ENCODE measurements at places on chromosomes 2 and 18. TPM values are rescaled to one million over a fixed set of nuclear protein-coding genes. Genes with fewer than 3 reads are reported as not detected.

Gene OSR1
- total RNA-seq, result 1.3 TPM

- H3K36me3 ChIP-seq, result no peaks in the 10 kb centered on the region
- H3K4me1 ChIP-seq, result no peaks in the 10 kb centered on the region
- no peak for DNase-seq
- no peaks in the 10 kb centered on the region for H3K27me3 ChIP-seq
- no peak overlapping the region for H3K27ac ChIP-seq
These were observed 53.8 kb downstream of the CABLES1 start for GRCh38 chr18:23189099-23189498.

Gene OSBPL6
- total RNA-seq, result 26.2 TPM

DNA sequence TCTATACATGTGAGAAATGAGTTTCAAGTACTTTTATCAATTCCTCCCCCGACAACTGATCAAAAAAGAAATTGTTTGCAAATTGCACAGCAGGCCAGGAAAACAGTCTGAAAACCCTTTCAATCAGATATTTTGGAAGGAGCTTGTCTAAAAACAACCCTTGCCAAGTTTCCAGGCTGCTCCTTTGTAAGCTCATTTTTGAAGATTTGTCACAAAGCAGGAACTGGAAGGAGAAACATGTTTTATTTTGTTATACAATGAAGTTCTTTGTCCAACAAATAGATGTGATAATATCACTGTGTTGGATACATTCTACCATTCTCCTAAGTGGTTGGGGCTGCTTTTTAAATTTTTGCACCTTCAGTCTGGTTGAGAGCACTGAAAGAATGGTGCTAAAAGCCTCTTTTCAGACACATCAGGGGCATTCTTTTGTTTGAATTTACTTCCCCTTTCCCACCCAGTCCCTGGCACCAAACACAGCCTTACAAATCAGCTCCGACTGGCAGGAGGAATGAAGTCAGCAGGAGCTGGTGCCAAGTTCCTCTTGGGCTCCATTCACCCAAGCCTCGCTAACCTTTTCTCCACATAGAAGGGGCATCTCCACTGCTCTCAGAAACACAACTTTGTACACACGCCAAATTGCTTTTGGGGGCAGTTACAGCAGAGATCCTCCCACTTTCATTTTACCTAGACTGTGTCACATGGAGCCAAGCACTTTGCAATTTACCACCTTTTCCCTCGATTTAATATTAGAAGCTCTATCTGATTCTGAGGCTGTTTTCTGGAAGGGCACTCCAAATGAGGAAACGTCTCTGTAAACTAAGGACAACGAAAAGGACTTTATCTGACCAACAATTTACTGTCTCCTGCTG lies 88.0 kb downstream of the C1D start:
- no peak for DNase-seq
- no peaks in the 10 kb centered on the region for H3K4me1 ChIP-seq
- no peaks in the 10 kb centered on the region for H3K36me3 ChIP-seq
- no peaks in the 10 kb centered on the region for H3K27me3 ChIP-seq
- no peak overlapping the region for H3K4me3 ChIP-seq

DNA sequence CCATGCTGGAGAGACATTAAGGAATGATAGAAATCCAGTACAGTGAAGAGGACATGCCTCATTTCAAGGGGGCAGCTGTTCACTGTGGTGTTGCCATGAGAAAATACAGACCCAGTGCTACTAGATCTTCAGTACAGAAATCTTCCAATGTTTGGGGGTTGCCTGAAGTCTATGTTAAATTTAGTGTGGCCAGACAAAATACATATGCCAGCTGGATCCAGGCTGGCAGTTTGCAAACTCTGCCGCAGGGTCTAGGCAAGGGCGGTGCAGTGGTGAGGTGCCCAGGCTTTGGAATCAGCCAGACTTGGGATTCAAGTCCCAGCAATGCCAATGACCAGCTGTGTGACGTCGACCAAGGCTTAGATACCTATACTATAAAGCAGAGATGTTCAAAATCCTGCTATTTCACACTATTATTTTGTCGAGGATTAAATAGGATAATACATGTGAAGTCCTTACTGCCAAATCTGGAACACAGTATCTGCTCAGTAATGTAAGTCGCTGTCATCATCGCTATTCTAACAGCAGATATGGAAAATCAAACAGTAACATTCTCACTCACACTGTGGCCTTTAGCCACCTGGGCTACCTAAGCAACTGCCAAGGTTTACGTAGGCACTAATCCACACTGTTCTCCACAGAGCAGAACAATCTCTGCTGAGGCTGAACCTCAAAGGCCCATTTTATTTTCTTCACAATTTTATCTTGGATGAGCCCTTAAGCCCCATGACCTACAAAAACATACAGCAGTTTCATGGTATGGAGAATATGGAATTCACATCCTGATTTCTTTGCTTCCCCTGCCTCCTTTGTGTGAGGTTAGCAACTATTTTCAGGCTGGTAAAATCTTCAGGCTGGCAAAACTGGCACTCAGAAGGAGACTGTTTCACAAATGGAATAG lies 5.9 kb upstream of the TMSB10 start:
- H3K4me3 ChIP-seq, result no peak overlapping the region
- H3K36me3 ChIP-seq, result no peaks in the 10 kb centered on the region
- H3K27me3 ChIP-seq, result no peaks in the 10 kb centered on the region
- peak overlapping the region; percentile 73 for H3K27ac ChIP-seq
- no peak for DNase-seq

Gene HOXD10
- not detected for total RNA-seq

- peaks cover 5% of the 10 kb centered on the region for H3K36me3 ChIP-seq
- H3K4me3 ChIP-seq, result no peak overlapping the region
- peak overlapping the region; percentile 59 for H3K27ac ChIP-seq
- H3K4me1 ChIP-seq, result no peaks in the 10 kb centered on the region
- no peaks in the 10 kb centered on the region for H3K27me3 ChIP-seq
These were observed 51.1 kb downstream of the LPIN2 start for GRCh38 chr18:2961821-2962220.

All from MCF 10A (cell line).